Inflammatory macrophage treated with lipopolysaccharide for 4 hours (primary cell): ENCODE measurements at places on chromosomes 1 and 21.

GRCh38 chr1:10710489-10710888, 86.0 kb downstream of the CASZ1 start:
- no peak for DNase-seq

GRCh38 chr1:87127581-87127980, 201.1 kb upstream of the LMO4 start:
- DNase-seq, result no peak

- peak; percentile 36 for DNase-seq
These were observed 167.7 kb downstream of the ACTL8 start for GRCh38 chr1:17922833-17923232.

GRCh38 chr1:60960891-60961461, 121.4 kb upstream of the NFIA start:
- no peak for DNase-seq
